ENCODE measurements at places on chromosomes 13 and 19. TPM values are rescaled to one million over a fixed set of nuclear protein-coding genes. Genes with fewer than 3 reads are reported as not detected.
A peak's percentile ranks its signal among the peaks of the same experiment; 100 is the strongest.

The FLT1 gene
- 49.8 TPM for total RNA-seq

The FAM124A gene
- total RNA-seq: 3.7 TPM

DNA sequence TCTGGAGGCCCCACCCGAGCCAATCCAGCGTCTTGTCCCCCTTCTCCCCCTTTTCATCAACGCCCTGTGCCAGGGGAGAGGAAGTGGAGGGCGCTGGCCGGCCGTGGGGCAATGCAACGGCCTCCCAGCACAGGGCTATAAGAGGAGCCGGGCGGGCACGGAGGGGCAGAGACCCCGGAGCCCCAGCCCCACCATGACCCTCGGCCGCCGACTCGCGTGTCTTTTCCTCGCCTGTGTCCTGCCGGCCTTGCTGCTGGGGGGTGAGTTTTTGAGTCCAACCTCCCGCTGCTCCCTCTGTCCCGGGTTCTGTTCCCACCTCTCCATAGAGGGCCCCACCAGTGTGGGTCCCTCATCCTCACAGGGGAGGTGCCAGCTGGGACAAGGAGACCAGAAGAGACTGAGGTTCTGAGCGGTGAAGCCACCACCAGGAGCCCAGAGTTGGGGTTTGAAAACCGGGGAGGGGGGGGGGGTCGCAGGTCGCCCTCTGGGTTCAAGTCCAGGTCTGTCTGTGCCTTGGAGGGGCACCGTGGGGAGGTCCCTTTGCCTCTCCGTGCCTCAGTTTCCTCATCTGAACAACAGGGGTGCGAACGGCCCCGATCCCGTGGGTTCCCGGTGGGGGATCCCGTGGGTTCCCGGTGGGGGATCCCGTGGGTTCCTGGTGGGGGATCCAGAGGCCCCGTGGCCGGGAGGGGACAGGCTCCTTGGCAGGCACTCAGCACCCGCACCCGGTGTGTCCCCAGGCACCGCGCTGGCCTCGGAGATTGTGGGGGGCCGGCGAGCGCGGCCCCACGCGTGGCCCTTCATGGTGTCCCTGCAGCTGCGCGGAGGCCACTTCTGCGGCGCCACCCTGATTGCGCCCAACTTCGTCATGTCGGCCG lies at the start of gene ELANE:
Gene ELANE, plus strand, starts transcription at position 168 of the 878 bp plus-strand sequence. Its CDS starts 26 bp downstream, at position 194.
- H3K4me3 ChIP-seq: no peak within 1 kb of the TSS
- H3K27me3 ChIP-seq: no peaks in the 10 kb centered on the region
- no peaks in the 10 kb centered on the region for H3K4me1 ChIP-seq
- DNase-seq: no peak

DNA sequence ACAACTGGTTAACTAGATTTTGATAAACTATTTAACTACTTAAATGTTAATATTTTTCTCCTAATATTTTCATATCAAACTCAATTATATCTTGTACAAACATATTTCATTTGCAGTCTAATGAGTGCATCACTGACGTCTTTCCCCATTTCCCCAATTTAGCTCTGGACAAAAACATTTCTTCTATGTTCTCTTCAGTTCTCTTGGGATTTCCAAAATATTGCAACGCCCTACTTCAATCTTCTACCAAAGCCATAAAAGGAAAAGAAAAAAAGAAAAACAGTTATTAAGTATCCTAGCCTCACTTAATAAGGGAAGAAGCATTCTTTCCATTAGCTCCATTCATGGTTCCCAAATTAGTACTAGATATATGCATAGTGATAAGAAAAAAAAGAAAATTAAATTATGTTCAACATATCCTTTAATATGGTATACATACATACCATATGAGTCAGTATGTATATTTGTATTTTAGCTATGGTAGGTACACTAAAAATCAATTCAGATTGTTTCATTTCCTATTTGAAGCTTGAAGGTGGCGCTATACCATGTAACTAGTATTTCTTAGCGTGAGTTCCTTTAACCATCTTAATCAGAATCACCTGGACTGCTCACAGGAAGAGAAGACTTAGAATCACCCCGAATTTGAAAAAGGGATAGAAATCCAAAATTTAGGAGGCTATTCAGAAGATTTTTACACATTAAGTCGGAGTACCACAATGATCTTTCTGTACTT lies 9.9 kb downstream of the FBXL3 start:
- H3K27me3 ChIP-seq: peaks cover 2% of the 10 kb centered on the region
- no peak overlapping the region for H3K4me3 ChIP-seq
- no peak for DNase-seq
- H3K4me1 ChIP-seq: peaks cover 3% of the 10 kb centered on the region
- H3K27ac ChIP-seq: no peak overlapping the region

- H3K4me3 ChIP-seq: no peak overlapping the region
- no peaks in the 10 kb centered on the region for H3K36me3 ChIP-seq
- no peak overlapping the region for H3K27ac ChIP-seq
- H3K4me1 ChIP-seq: peaks cover 6% of the 10 kb centered on the region
- DNase-seq: no peak
Measured at GRCh38 chr19:2726904-2727639, 5.9 kb upstream of the DIRAS1 start.

The RXFP2 gene
- not detected for total RNA-seq

GRCh38 chr13:110259651-110260050 lies 47.3 kb downstream of the COL4A1 start:
- no peaks in the 10 kb centered on the region for H3K36me3 ChIP-seq
- peaks cover 13% of the 10 kb centered on the region for H3K4me1 ChIP-seq
- peaks cover 4% of the 10 kb centered on the region for H3K27me3 ChIP-seq
- no peak for DNase-seq
- no peak overlapping the region for H3K27ac ChIP-seq

GRCh38 chr19:49779731-49780555 lies 13.1 kb downstream of the AP2A1 start:
- peak overlapping the region; percentile 62 for H3K27ac ChIP-seq
- H3K4me1 ChIP-seq: peaks cover 3% of the 10 kb centered on the region
- H3K36me3 ChIP-seq: peaks cover 8% of the 10 kb centered on the region
- H3K4me3 ChIP-seq: peak overlapping the region; percentile 6
- peaks cover 9% of the 10 kb centered on the region for H3K27me3 ChIP-seq

- H3K27ac ChIP-seq: no peak overlapping the region
- H3K4me3 ChIP-seq: no peak overlapping the region
- no peak for DNase-seq
Measured at GRCh38 chr19:1182727-1183126, 8.7 kb upstream of the SBNO2 start.

The SMAD9 gene
- 43.6 TPM for total RNA-seq

The PCP2 gene
- total RNA-seq: not detected
